ENCODE measurements at places on chromosomes 6 and 20. TPM values are rescaled to one million over a fixed set of nuclear protein-coding genes. Genes with fewer than 3 reads are reported as not detected.

The FAM209B gene
- total RNA-seq = not detected

The OOEP gene
- not detected for total RNA-seq

The MAP7 gene
- total RNA-seq = 0.15 TPM

The ENPP3 gene
- total RNA-seq = 0.54 TPM

The EPPIN gene
- not detected for total RNA-seq

The NFATC2 gene
- total RNA-seq = 0.25 TPM

The STMND1 gene
- total RNA-seq = not detected

The DEFB123 gene
- total RNA-seq = not detected

The ME1 gene
- 11.6 TPM for total RNA-seq

The HEY2 gene
- not detected for total RNA-seq

The HLA-DRB1 gene
- not detected for total RNA-seq

The CST7 gene
- total RNA-seq = 4.2 TPM

The MTO1 gene
- 14.4 TPM for total RNA-seq

The TFAP2D gene
- not detected for total RNA-seq

The GTSF1L gene
- not detected for total RNA-seq

The TEAD3 gene
- total RNA-seq = 14.9 TPM

The OPRM1 gene
- total RNA-seq = not detected

The OXT gene
- total RNA-seq = not detected

The ZNF334 gene
- total RNA-seq = 1.9 TPM

The SRSF12 gene
- total RNA-seq = not detected

Data from M059J (cell line).